ENCODE measurements at places on chromosomes 1 and 21.

DNA sequence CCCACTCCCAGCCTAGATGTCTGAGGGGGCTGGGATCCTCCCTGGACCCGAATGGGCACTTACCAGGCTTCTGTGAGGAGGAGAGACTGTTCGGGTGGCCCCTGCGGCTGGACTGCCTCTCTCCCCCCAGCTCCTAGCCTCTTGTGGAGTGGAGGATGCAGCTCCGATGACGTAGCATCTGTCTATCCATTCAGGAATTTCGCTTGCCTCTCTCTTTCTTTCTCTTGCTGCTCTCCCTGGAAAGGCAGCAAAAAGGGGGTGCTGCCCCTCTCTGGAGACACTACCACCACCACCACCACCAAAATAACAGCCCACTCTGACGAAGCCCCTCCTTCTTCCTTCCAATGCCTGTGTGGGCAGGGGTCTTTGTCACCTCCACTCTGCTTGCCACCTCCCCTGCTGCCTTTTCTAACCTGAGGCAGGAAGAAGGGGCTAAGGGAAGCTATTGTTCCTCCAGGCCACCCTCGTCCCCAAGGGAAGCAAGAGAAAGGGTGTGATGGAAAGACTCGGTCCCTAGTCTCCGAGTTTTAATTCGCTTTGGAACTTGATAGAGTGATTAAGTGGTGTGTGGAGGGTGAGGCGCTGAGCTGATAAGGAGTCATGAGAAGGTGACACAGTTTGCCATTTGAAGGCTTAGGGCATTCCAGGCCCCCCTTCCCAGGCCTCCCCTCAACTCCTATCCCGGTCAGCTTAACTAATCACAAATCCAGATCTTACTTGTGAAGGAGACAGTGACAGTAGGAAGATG, 60.5 kb downstream of the RHBG start:
- DNase-seq: no peak

- no peak for DNase-seq
Measured at GRCh38 chr1:115467790-115468189, 129.7 kb upstream of the NGF start.

GRCh38 chr1:168728473-168729404, at the start of gene DPT:
Gene DPT (minus strand): TSS chr1:168729206. CDS start chr1:168729174, 32 bp downstream.
- no peak for DNase-seq

DNA sequence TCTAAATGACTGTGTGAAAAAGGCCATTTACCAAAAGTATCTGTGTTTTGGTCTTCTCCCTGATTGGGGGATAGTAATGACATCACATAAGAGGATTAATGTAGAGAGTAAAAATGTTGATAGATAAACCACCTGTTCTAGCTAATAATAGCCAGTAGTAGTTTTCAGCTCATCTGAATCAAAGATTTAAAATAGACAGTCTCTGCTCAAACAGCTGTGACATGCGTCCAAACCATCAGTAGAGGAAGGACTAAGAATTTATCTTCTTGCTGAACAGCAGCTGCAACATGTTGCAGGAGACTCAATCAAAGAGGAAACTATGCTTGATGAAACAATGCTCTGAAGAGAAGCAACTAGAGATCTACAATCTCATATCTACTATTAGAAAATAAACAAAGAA, 21.4 kb downstream of the TMPRSS15 start:
- no peak for DNase-seq

- no peak for DNase-seq
Measured at GRCh38 chr21:42636520-42637266, 16.7 kb upstream of the PDE9A start.

GRCh38 chr1:221274373-221274772, 395.1 kb downstream of the HLX start:
- DNase-seq: no peak

- no peak for DNase-seq
Measured at GRCh38 chr1:4416189-4416588, 238.2 kb upstream of the AJAP1 start.

- no peak for DNase-seq
Measured at GRCh38 chr1:15915991-15916390, 59.9 kb downstream of the ZBTB17 start.

GRCh38 chr1:207922554-207922953, 11.6 kb upstream of the CD34 start:
- no peak for DNase-seq

DNA sequence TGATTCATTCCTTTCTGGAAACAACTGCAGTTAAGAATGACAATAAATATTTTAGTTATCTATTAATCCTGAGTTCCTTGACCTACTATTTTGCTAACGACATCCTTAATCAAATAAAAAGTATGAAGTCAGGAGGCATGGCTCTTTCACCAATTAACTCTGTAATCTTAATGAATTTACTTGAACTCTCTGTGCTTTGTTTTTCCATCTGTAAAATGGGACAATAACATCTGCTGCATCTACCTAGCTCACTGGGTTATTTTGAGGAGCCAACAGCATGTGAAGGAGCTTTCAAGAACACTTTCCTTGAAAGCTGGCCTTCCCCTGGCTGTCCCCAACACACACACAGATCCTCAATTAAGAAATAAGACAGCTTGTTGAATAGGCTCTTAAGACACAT, 47.9 kb downstream of the COLGALT2 start:
- DNase-seq: no peak

- DNase-seq: no peak
Measured at GRCh38 chr1:203771901-203772301, 6.9 kb downstream of the LAX1 start.

- no peak for DNase-seq
Measured at GRCh38 chr1:172940174-172940855, 110.4 kb downstream of the TNFSF18 start.

DNA sequence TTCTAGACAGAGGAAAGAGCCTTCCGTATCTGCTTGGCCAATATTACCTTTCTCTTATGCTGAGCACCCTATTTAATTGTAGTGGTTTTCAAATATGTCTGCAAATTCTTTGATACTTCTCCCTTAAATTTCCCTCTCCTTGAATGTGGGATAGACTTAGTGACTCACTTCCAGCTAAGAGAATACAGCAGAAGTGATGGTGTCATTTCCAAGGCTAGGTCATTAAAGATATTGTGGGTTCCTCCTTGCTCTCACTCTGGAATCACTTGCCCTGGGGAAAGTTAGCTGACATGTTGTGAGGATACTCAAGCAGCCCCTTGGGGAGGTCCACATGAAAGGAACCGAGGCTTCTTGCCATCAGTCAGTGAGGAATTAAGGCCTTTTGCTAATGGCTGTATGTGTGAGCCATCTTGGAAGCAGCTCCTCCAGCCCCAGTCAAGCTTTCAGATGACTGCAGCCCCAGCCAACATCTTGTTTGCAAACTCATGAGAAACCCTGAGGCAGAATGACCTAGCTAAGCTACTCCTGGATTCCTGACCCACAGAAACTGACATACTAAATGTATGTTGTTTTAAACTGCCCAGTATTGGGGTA, 8.1 kb upstream of the CITED4 start:
- no peak for DNase-seq

GRCh38 chr1:228986093-228986904, 251.0 kb downstream of the RHOU start:
- no peak for DNase-seq
